ENCODE measurements at places on chromosomes 13 and 19. TPM values are rescaled to one million over a fixed set of nuclear protein-coding genes. Genes with fewer than 3 reads are reported as not detected.
A peak's percentile ranks its signal among the peaks of the same experiment; 100 is the strongest.

DNA sequence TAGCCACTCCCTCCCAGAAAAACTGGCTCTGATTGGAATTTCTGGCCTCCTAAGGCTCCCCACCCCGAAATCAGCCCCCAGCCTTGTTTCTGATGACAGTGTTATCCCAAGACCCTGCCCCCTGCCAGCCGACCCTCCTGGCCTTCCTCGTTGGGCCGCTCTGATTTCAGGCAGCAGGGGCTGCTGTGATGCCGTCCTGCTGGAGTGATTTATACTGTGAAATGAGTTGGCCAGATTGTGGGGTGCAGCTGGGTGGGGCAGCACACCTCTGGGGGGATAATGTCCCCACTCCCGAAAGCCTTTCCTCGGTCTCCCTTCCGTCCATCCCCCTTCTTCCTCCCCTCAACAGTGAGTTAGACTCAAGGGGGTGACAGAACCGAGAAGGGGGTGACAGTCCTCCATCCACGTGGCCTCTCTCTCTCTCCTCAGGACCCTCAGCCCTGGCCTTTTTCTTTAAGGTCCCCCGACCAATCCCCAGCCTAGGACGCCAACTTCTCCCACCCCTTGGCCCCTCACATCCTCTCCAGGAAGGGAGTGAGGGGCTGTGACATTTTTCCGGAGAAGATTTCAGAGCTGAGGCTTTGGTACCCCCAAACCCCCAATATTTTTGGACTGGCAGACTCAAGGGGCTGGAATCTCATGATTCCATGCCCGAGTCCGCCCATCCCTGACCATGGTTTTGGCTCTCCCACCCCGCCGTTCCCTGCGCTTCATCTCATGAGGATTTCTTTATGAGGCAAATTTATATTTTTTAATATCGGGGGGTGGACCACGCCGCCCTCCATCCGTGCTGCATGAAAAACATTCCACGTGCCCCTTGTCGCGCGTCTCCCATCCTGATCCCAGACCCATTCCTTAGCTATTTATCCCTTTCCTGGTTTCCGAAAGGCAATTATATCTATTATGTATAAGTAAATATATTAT lies 6.1 kb downstream of the FOSB start:
- peaks cover 25% of the 10 kb centered on the region for H3K4me1 ChIP-seq
- DNase-seq: peak; percentile 49
- no peak overlapping the region for H3K27ac ChIP-seq
- H3K36me3 ChIP-seq: no peaks in the 10 kb centered on the region

DNA sequence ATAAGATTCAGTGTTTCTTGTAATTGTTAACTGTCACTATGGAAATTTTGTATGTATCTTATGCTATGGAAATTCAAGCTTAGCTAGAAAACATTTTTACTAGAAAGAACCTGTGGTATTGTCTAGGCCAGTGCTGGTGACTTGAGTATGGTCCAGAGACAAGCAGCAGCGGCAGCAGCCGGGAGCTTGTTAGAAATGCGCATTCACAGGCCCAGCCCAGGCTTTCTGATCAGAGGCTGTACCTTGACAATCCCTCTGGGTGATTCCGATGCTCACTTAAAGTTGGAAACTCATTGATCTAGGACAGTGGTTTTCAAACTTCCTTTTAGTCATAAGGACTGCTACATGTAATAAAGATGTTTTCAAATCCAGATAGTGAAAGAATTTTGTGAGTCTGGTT lies 287.4 kb downstream of the SHISA2 start:
- no peak overlapping the region for H3K27ac ChIP-seq
- H3K36me3 ChIP-seq: no peaks in the 10 kb centered on the region
- H3K4me3 ChIP-seq: no peak overlapping the region
- no peaks in the 10 kb centered on the region for H3K27me3 ChIP-seq

DNA sequence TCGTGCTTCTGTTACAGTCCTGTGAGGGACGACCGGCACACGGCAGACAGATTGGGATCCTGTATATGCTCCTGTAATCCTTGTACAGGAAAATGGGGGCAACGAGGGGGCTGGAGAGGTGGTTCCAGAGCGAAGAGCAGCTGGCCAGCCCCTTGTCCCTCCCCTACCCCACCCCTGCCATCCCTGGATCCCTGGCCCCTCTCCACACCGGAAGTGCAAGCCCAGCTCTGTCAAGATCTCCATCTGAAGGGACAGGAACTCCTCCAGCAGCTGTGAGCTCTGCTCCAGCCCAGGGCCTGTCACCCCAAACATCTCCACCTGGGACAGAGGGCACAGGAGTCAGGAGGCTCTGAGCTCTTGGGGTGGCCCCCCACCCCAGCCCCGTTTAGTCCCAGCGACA lies 5.5 kb upstream of the CCER2 start:
- no peak overlapping the region for H3K27ac ChIP-seq
- no peaks in the 10 kb centered on the region for H3K4me1 ChIP-seq
- no peak overlapping the region for H3K4me3 ChIP-seq

Gene KISS1R
- 0.79 TPM for total RNA-seq

DNA sequence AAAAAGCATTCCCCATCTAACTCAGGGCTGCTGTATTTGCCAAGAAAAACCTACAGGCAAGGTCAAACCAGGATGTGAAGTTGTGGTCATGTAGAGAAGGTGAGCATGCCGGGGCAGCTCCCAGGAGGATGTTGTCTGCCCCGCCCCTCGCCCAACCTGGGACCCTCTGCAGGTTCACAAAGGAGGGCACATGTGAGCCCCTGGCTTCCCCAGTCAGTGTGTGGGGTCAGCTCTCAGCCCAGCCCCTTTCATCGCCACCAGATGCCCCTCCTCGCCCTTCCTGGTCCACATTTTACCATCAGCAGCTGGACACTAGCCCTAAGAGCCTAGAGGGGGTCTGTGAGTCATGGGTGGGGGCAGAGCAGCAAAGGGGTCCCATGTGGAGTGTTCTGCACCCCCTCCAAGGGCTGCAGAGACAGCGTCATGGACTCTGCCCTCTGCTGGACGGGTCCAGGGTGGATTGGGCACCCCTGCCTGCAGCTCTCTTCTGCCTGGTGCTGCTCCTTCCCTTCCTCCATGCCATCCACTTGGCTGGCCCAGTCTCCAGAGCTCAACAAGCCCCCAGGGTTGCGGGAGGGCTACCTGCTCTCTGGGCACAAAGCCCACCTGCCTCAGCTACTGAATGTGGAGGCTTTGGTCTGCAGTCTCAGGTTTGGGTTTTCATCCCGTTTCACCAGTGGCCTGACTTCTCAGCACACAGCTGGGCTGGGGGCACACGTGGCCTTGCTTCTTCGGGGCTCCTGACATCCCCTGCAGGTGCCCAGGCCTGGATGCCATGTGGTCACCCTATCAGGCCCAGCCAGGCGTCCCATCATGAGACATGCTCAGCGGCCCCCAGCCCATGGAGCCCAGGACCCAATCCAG lies 3.7 kb downstream of the PLEKHF1 start:
- peak overlapping the region; percentile 92 for H3K27ac ChIP-seq
- H3K4me3 ChIP-seq: peak overlapping the region; percentile 77
- peaks cover 78% of the 10 kb centered on the region for H3K4me1 ChIP-seq
- no peak for DNase-seq
- H3K36me3 ChIP-seq: peaks cover 4% of the 10 kb centered on the region

- no peaks in the 10 kb centered on the region for H3K27me3 ChIP-seq
- H3K4me3 ChIP-seq: no peak overlapping the region
- no peaks in the 10 kb centered on the region for H3K36me3 ChIP-seq
Measured at GRCh38 chr13:85588359-85588758, 210.9 kb downstream of the SLITRK6 start.

- no peaks in the 10 kb centered on the region for H3K36me3 ChIP-seq
- H3K27ac ChIP-seq: no peak overlapping the region
- H3K4me1 ChIP-seq: no peaks in the 10 kb centered on the region
- H3K4me3 ChIP-seq: no peak overlapping the region
- DNase-seq: no peak
- no peaks in the 10 kb centered on the region for H3K27me3 ChIP-seq
Measured at GRCh38 chr13:20953245-20953931, 50.8 kb upstream of the XPO4 start.

Gene IGFL2
- 0.47 TPM for total RNA-seq

- no peak overlapping the region for H3K27ac ChIP-seq
- no peaks in the 10 kb centered on the region for H3K27me3 ChIP-seq
- no peak overlapping the region for H3K4me3 ChIP-seq
- H3K36me3 ChIP-seq: no peaks in the 10 kb centered on the region
Measured at GRCh38 chr13:85236413-85236812, 562.8 kb downstream of the SLITRK6 start.

DNA sequence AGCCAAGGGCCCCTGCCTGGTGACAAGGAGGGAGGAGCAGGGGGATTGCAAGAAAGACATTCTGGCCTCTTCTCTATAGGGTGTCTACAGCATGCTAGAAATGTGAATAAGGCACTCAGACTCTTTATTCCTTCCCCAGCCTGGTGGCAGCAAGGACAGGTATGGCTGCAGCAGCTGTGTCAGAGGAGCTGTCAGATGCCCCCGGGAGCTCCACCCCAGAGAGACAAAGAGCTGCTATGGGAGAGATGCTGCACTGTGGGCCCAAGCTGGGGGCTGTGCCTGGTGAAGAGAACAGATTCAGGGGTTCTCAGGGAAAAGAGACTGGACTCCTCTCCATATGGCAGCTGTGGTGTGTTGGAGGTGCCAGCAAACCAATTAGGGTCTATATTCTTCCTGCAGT lies 1063.3 kb downstream of the OLFM4 start:
- no peaks in the 10 kb centered on the region for H3K4me1 ChIP-seq
- no peaks in the 10 kb centered on the region for H3K27me3 ChIP-seq
- H3K36me3 ChIP-seq: no peaks in the 10 kb centered on the region
- H3K27ac ChIP-seq: no peak overlapping the region
- no peak for DNase-seq
- no peak overlapping the region for H3K4me3 ChIP-seq

DNA sequence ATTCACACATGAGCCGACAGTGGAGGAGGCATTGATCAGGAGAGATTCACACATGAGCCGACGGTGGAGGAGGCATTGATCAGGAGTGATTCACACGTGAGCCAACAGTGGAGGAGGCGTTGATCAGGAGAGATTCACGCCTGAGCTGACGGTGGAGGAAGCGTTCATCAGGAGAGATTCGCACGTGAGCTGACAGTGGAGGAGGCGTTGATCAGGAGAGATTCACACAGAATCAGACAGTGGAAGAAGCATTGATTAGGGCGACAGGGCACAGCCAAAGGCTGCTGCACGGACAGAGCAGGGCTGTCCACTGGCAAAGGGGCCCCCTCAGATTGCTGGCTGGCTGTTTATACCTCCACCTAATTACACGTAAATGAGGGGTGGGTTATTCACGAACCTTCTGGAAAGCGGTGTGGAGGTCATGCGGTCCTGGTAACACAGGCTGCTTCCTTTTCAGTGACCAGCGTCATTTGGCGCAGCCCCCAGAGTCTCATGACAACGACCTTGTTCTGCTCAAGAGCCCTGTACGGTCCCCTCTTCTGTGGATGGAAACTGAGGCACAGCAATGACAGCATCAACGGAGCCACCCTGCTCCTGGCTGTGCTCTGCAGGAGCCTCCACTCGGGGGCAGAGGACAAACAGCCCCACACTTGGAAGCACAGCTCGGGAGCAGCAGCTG lies 50.6 kb upstream of the GAS6 start:
- H3K4me3 ChIP-seq: no peak overlapping the region
- peaks cover 28% of the 10 kb centered on the region for H3K27me3 ChIP-seq
- H3K36me3 ChIP-seq: no peaks in the 10 kb centered on the region
- no peak for DNase-seq

- H3K36me3 ChIP-seq: no peaks in the 10 kb centered on the region
- DNase-seq: no peak
- no peak overlapping the region for H3K4me3 ChIP-seq
- H3K27ac ChIP-seq: no peak overlapping the region
- H3K27me3 ChIP-seq: no peaks in the 10 kb centered on the region
- H3K4me1 ChIP-seq: no peaks in the 10 kb centered on the region
Measured at GRCh38 chr13:69683921-69684686, 423.5 kb upstream of the ATXN8OS start.

GRCh38 chr13:109646423-109646822 lies 140.0 kb downstream of the IRS2 start:
- no peak overlapping the region for H3K4me3 ChIP-seq
- DNase-seq: no peak
- no peak overlapping the region for H3K27ac ChIP-seq

- H3K27ac ChIP-seq: no peak overlapping the region
- no peaks in the 10 kb centered on the region for H3K4me1 ChIP-seq
- H3K27me3 ChIP-seq: no peaks in the 10 kb centered on the region
- no peak overlapping the region for H3K4me3 ChIP-seq
Measured at GRCh38 chr19:1009041-1009980, 9.1 kb downstream of the GRIN3B start.

- no peak for DNase-seq
- no peaks in the 10 kb centered on the region for H3K4me1 ChIP-seq
- no peak overlapping the region for H3K27ac ChIP-seq
- no peaks in the 10 kb centered on the region for H3K27me3 ChIP-seq
Measured at GRCh38 chr13:93378184-93378583, 151.6 kb downstream of the GPC6 start.

- no peak overlapping the region for H3K4me3 ChIP-seq
- no peak overlapping the region for H3K27ac ChIP-seq
- H3K4me1 ChIP-seq: no peaks in the 10 kb centered on the region
- no peaks in the 10 kb centered on the region for H3K36me3 ChIP-seq
- no peak for DNase-seq
- H3K27me3 ChIP-seq: no peaks in the 10 kb centered on the region
Measured at GRCh38 chr19:18733196-18733647, 49.7 kb downstream of the CRTC1 start.

- no peak overlapping the region for H3K4me3 ChIP-seq
- no peak for DNase-seq
- H3K27me3 ChIP-seq: no peaks in the 10 kb centered on the region
- no peak overlapping the region for H3K27ac ChIP-seq
- no peaks in the 10 kb centered on the region for H3K36me3 ChIP-seq
- H3K4me1 ChIP-seq: no peaks in the 10 kb centered on the region
Measured at GRCh38 chr13:67493835-67494234, 263.7 kb upstream of the PCDH9 start.

DNA sequence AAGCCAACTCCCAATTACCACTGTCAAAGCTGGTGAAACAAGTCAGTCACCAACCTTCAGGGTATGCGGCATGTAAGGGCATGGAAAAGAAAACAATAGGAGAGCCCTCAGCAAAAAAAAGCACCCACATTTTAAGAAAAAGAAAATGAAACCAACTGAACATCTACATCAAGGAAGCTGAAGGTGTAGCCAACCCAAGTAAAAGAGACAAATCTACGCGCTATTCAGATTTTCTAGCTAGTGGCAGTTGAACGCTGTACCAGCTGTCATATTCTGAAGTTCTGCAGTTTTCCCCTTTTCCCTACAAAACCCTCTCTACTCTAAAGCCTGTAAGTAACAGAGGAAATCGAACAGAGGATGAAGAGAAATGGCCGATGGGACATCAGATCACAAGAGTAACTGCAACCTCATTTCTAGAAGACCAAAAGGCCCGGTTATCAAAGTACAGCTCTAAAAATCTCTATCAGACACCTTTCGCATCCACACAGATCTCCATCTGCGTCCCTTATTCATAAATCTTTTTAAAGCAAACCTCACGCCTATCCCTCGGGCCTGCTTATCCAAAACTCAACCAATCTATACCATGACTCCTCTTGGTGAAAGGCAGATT lies 1.4 kb downstream of the MYCBP2 start:
- no peaks in the 10 kb centered on the region for H3K27me3 ChIP-seq
- no peaks in the 10 kb centered on the region for H3K36me3 ChIP-seq
- peaks cover 70% of the 10 kb centered on the region for H3K4me1 ChIP-seq

- no peak for DNase-seq
- peaks cover 82% of the 10 kb centered on the region for H3K4me1 ChIP-seq
- no peaks in the 10 kb centered on the region for H3K36me3 ChIP-seq
- H3K27me3 ChIP-seq: no peaks in the 10 kb centered on the region
- H3K27ac ChIP-seq: peak overlapping the region; percentile 22
Measured at GRCh38 chr13:42279080-42279479, 7.1 kb downstream of the AKAP11 start.

GRCh38 chr13:97100821-97101220 lies 106.5 kb upstream of the OXGR1 start:
- H3K27me3 ChIP-seq: no peaks in the 10 kb centered on the region
- no peak for DNase-seq
- no peak overlapping the region for H3K4me3 ChIP-seq
- no peaks in the 10 kb centered on the region for H3K36me3 ChIP-seq
- H3K27ac ChIP-seq: no peak overlapping the region
